Prostate gland (tissue), 2 donors: ENCODE measurements at places on chromosomes 13 and 19.

- H3K4me1 ChIP-seq, result peaks cover 1% of the 10 kb centered on the region
- peaks cover 4% of the 10 kb centered on the region for H3K27me3 ChIP-seq
- H3K27ac ChIP-seq, result no peak overlapping the region
- peak; percentile 53 for DNase-seq
- H3K4me3 ChIP-seq, result no peak overlapping the region
- no peaks in the 10 kb centered on the region for H3K36me3 ChIP-seq
Observed at GRCh38 chr19:41934849-41935374, 6.7 kb upstream of the ERFL start.

GRCh38 chr13:24181991-24182702 lies 21.6 kb downstream of the SPATA13 start:
- no peak overlapping the region for H3K4me3 ChIP-seq
- H3K36me3 ChIP-seq, result no peaks in the 10 kb centered on the region
- peak overlapping the region; percentile 29 for H3K27ac ChIP-seq
- no peaks in the 10 kb centered on the region for H3K4me1 ChIP-seq
- no peak for DNase-seq

DNA sequence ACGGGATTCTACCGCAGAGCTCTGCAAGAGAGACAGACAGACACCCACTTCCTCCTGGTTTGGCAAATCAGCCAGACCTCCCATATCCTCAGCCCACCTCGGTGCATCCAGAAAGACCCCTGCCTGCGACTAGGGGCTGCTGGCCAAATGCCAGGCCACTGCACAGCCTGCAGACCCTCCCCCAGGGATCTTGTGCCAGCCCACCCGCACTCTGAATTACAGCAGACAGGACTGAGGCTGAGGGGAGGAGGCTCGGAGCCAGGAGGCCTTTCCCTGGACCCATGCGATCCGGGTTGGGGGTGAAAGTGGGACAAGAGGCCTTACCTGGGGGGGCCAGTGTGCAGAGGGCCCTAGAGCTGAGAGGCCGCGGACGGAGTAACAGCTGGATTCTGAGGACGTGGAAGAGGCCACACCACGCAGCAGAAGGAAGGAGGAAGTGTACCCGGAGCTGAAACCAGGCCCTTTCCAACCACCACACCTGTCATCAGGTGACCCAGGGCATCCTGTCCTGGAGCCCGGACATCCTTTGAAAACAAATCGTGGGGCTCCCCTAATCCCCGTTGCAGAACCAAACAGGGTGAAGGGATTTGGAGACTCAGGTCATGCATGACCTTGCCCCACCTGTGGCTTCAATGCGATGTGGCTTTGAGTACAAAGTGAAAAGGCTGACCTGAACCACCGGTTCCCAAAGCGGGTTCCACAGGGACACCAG lies 993 bp downstream of the FUT6 start:
- no peaks in the 10 kb centered on the region for H3K27me3 ChIP-seq
- H3K4me1 ChIP-seq, result no peaks in the 10 kb centered on the region
- H3K36me3 ChIP-seq, result no peaks in the 10 kb centered on the region

DNA sequence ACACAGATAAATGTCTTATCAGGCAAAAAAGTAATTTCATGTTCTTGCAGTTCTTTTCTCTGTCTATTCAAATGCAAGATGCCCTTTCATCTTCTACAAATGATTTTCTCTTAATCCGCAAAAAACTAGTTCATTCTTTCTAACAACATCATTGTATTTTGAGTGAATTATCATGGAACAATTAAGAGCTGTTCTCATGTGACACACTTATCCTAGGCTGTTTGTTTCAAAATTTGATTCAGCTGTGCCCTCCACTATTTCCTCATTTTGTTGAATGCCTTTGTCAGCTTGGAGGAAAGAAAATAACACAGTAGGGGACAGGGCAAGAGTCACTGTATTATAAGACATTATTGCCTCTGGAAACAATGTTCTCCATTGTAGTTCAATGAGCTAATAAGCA lies 396.9 kb downstream of the KCTD12 start:
- H3K27me3 ChIP-seq, result no peaks in the 10 kb centered on the region
- no peak overlapping the region for H3K4me3 ChIP-seq
- H3K4me1 ChIP-seq, result no peaks in the 10 kb centered on the region
- H3K36me3 ChIP-seq, result no peaks in the 10 kb centered on the region

DNA sequence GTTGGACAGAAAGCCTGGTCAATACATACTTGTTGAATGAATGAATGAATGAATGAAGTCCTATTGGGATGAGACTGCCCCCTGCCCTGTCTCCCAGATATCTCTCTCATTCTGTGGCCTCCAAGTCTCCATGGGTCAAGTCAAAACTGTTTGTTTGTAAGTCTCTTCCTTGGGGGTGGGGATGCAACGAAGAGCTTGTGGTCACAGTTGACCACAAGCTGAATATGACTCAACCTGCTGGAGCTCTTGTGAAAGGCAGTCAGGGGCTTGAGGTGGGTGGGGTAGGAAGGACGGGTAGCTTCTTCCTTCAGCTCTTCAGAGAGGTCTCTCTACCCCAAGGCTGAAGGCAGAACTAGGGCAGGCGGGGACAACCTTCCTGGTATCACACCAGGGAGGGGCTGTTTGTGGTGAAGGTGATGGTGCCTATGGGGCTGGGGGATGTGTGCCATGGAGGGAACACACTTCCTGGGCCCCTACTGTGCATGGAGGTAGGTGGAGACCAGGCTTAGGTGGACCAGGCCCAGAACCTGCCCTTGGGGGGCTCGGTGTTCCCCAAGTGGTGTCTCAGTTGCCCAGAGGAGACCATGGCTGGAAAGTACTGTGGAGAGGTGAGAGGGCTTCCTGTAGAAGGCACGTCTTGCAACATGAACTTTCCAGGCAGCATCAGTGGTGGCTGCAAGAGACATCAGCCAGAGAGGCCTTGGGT lies 8.0 kb downstream of the MYO1F start:
- DNase-seq, result no peak
- H3K4me1 ChIP-seq, result no peaks in the 10 kb centered on the region
- H3K4me3 ChIP-seq, result no peak overlapping the region

GRCh38 chr13:98730441-98730840 lies 22.0 kb downstream of the SLC15A1 start:
- H3K27ac ChIP-seq, result no peak overlapping the region
- DNase-seq, result no peak
- no peak overlapping the region for H3K4me3 ChIP-seq

DNA sequence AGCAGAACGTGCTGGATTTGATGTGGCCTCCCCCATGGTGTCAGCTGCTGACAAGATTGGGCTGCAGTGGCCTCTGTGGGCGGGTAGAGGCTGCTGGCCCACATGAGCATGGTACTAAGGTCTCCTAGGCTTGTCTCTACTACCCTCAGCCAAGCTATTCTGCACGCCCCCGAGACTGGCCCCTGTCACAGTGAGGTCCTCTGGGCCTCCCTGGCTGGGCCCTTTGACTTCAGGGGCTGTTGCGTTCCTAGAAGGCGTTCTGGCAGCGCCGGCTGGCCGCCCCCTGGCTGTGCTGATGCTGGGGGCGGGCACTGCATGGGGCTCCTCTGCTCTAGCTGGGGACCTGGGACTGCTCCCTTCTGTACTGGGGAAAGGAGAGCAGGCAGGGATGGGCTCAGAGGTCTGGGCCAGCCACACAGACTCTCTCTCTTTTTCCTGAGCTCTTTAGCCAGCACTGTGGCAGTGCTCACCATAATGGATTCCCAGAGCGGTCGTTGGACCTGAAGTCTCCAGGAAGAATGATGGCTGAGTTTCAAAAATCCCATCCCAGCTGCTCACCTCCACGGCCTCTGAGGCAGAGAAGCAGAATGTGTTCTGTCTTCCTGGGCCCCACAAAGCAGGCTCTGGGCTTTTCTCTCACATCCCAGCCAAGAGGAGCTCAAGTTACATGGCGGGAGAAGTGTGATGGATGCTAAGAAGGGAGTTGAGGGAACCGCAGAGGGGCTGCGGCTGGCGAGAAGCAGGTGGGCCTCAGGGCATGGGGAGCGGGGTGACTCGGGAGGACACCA lies 32.3 kb downstream of the TSSK6 start:
- no peaks in the 10 kb centered on the region for H3K27me3 ChIP-seq
- no peak overlapping the region for H3K27ac ChIP-seq
- no peak for DNase-seq
- no peaks in the 10 kb centered on the region for H3K4me1 ChIP-seq

DNA sequence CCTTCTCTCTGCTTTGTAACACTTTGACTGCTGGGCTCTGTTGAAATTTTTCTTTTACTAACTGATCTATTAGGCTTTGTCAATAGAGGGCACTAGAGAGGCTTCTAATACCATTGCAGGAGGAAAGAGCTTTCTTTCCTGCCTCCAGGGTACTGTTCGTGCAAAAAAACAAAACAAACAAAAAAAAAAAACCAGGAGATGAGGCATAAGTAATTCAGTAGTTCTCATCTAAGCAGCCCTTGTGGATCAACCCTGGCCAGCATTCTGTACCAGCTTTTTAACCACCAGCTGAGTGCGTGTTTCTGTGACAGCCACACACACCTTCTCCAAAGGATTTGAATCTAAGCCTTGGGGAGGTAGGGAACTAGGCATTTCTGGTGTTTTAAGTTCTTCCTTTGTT lies 1707.6 kb upstream of the SLC10A2 start:
- no peak overlapping the region for H3K27ac ChIP-seq
- DNase-seq, result no peak
- no peaks in the 10 kb centered on the region for H3K36me3 ChIP-seq
- H3K4me1 ChIP-seq, result no peaks in the 10 kb centered on the region
- H3K27me3 ChIP-seq, result no peaks in the 10 kb centered on the region

DNA sequence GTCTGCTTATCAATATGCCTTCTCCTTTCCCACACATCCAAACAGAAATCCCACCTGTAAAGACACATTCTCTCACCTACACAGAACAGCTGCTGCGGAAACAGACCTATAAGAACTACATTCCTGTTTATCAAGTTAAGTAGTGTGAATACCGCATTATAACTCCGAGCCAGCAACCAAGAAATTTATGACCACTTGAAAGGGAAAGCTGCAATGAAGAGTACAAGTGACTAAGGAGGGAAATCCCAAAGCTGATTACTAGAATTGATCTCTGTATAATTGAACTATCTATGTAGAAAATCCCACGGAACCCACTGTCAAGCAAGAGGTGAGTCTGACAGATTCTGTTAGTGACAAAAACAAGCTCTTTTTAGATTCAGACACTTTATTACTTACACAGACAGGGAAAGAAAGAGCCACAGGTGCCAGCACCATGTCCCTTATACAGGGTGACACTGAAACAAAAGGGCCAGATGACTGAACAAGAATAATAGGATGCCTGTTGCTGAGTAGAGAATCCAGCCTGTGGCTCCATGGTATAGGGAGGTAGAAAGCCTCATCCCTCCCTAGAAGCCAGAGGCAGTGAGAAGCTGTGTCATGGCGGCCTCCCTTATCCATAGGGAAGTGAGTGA lies 1.6 kb upstream of the IGFL4 start:
- no peak for DNase-seq
- H3K4me3 ChIP-seq, result no peak overlapping the region
- no peaks in the 10 kb centered on the region for H3K36me3 ChIP-seq
- H3K27me3 ChIP-seq, result no peaks in the 10 kb centered on the region
- no peaks in the 10 kb centered on the region for H3K4me1 ChIP-seq
- no peak overlapping the region for H3K27ac ChIP-seq

- no peaks in the 10 kb centered on the region for H3K27me3 ChIP-seq
- DNase-seq, result peak; percentile 98
- peak overlapping the region; percentile 92 for H3K4me3 ChIP-seq
Observed at GRCh38 chr19:13151605-13152355, 1.6 kb downstream of the IER2 start.

- H3K36me3 ChIP-seq, result no peaks in the 10 kb centered on the region
- H3K27me3 ChIP-seq, result no peaks in the 10 kb centered on the region
- no peak overlapping the region for H3K4me3 ChIP-seq
Observed at GRCh38 chr19:35760711-35761349, 2.9 kb downstream of the PROSER3 start.

- no peak overlapping the region for H3K27ac ChIP-seq
- H3K36me3 ChIP-seq, result peaks cover 8% of the 10 kb centered on the region
- no peaks in the 10 kb centered on the region for H3K27me3 ChIP-seq
- no peak overlapping the region for H3K4me3 ChIP-seq
Observed at GRCh38 chr19:41862445-41862986, 2.5 kb downstream of the RPS19 start.

DNA sequence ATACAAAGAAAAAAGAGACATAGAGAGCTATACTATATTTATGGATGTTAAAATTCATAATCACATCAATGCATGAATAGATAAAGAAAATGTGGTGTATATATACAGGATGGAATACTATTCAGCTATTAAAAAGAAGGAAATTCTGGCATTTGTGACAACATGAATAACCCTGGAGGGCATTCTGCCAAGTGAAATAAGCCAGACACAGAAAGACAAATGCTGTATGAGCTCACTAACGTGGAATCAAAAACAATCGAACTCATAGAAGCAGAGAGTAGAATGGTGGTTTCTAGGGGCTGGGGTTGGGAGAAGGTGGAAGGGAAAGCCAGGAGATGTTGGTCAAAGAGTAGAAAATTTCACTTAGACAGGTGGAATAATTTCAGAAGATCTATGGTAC lies 24.0 kb downstream of the UTP14C start:
- H3K27me3 ChIP-seq, result no peaks in the 10 kb centered on the region
- no peaks in the 10 kb centered on the region for H3K36me3 ChIP-seq
- no peak for DNase-seq
- H3K27ac ChIP-seq, result no peak overlapping the region
- H3K4me3 ChIP-seq, result no peak overlapping the region

GRCh38 chr19:3115411-3115810 lies 20.4 kb upstream of the GNA15 start:
- H3K27me3 ChIP-seq, result no peaks in the 10 kb centered on the region
- no peak overlapping the region for H3K27ac ChIP-seq
- no peak for DNase-seq
- no peak overlapping the region for H3K4me3 ChIP-seq
- H3K4me1 ChIP-seq, result no peaks in the 10 kb centered on the region

GRCh38 chr19:45908956-45909355 lies 5.6 kb downstream of the NANOS2 start:
- no peak overlapping the region for H3K27ac ChIP-seq
- DNase-seq, result no peak
- no peaks in the 10 kb centered on the region for H3K4me1 ChIP-seq
- H3K36me3 ChIP-seq, result no peaks in the 10 kb centered on the region

- H3K4me3 ChIP-seq, result no peak overlapping the region
- DNase-seq, result no peak
- no peak overlapping the region for H3K27ac ChIP-seq
- H3K27me3 ChIP-seq, result no peaks in the 10 kb centered on the region
Observed at GRCh38 chr13:42617221-42617620, 43.3 kb downstream of the TNFSF11 start.

DNA sequence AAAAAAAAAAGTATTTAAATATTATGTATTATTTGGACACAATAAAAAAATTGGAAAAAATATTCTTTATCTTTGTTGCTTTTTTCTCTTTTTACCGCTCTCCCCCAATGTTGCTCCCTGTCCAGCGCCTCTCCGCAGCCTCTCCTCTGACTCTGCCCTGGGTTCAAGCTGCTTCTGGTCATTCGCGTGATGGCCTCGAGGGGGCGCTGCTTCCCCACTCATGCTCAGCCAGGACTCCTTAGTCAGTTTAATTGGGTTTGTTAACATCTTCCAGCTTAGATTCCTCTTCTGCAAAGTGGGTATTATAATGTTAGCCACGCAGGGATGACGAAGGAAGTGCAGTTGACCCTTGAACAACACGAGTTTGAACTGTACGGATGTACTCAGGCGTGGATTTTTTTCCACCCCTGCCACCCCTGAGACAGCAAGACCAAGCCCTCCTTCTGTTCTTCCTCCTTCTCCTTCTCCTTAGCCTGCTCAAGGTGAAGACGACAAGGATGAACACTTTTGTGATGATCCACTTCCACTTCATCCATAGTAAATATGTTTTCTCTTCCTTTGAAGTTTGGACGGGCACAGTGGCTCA lies 4.9 kb upstream of the NWD1 start:
- no peaks in the 10 kb centered on the region for H3K27me3 ChIP-seq
- peak; percentile 46 for DNase-seq
- H3K36me3 ChIP-seq, result no peaks in the 10 kb centered on the region
- H3K4me3 ChIP-seq, result no peak overlapping the region
